ENCODE measurements at places on chromosomes 3 and 15.

GRCh38 chr15:43876872-43877271 is 50.1 kb downstream of the WDR76 start:
- no peak for DNase-seq

DNA sequence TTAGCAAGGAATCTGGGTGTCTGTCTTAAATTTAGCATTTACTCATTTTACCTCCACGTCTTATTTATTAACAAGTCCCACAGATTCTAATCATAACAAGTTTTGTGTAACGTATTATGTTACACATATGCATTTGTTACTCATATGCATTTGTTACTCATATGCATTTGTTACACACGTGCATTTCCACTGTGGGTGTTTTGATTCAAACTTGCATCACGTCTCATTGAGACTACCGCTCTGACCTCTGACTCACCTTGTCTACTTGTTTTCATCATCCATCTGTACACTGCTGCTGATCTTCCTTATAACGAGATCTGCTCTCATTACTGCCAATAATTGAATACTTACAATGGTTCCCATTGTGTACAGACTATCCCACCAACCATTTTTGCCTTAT is 1141.4 kb downstream of the TBL1XR1 start:
- DNase-seq, result no peak

DNA sequence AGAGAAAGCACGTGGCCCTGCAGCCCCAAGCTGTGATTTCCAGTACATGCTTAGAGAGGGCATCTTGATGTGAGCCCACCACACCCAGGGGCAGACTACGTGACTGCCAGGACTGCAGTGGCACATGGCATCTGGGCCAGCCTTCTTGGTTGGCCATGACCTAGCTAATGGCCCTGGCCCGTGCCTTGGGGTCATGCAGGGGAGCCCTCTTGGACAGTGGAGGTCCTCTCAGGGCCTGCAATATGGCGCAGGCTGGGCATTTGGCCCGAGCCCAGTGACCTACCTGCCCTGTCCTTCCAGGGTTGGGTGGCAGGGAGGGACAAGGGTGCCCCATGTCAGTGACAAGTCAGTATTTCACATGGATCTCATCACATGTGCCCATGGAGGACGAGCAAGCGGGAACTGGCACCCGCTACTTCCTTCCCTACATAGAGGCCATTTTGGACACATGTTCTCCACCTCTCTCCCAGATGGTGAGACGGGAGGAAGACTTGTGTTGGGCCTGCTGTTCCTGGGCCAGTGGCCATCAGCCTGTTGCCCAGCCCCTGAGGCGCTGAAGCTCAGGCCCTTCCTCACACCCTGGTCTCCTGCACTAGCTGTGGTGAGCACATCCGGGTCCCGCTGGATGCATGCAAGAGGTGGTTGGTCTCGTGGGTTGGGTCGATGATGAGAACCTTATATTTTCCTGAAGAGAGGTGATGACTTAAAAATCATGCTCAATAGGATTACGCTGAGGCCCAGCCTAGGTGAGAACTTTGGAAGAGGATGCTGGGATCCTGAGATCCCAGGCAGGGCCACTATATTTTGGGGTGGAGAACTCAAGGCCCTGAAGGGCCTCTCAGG is 195.6 kb downstream of the UBE3A start:
- DNase-seq, result no peak

DNA sequence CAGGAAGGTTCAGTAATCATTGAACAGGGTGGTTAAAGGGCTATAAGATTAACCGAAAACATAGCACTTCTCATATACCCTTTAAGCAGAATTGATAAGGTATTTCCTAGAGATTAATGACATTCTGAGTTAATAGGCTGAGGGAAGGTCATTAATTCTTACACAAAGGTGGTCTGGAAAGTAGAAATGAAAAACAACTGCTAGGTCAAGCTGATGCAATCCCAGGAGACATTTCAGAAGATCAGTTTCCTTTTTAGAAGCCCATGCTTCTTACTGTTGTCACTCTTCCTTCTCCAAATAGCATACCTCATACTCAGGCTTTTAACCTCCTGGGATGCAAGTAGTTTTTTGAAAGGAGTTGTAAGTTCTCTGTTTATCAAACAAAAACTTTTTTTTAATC is 8.8 kb downstream of the FILIP1L start:
- DNase-seq, result peak; percentile 53

GRCh38 chr15:59998305-59998949 is 5.7 kb upstream of the FOXB1 start:
- DNase-seq, result no peak

- no peak for DNase-seq
Observed at GRCh38 chr15:78077053-78077870, at the start of gene TBC1D2B. Gene TBC1D2B, minus strand, starts transcription at chr15:78077711. Its CDS starts 59 bp downstream, at chr15:78077652.

GRCh38 chr3:171508676-171509075 is 48.5 kb upstream of the TNIK start:
- DNase-seq, result no peak

GRCh38 chr3:125055331-125055912 is 375 bp downstream of the HEG1 start:
- no peak for DNase-seq

- DNase-seq, result peak; percentile 57
Observed at GRCh38 chr3:37198996-37199395, 24.6 kb upstream of the LRRFIP2 start.

DNA sequence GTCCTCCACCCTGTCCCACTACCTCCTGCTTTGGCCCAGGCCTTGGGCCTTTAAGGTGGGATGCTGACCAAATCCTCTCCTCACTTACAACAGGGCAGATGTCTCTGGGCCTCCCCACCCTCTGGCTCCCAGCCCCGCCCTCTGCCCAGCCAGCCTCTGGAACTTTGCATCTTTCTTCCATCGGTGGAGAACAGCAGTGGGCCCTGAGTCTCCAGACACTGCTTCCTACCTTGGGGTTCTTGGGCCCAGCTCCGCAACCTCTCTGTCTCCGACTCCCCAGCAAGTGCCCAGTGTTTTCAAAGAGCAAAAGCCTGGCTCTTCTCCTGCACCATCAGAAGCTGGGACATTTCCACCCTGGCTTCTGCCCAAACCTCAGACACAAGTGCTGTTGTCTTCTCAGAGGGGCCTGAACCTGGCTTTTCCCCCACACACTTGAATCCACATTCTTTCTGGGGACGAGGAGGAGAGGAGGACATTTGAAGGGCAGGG is 33.1 kb downstream of the MRAS start:
- DNase-seq, result peak; percentile 46

DNA sequence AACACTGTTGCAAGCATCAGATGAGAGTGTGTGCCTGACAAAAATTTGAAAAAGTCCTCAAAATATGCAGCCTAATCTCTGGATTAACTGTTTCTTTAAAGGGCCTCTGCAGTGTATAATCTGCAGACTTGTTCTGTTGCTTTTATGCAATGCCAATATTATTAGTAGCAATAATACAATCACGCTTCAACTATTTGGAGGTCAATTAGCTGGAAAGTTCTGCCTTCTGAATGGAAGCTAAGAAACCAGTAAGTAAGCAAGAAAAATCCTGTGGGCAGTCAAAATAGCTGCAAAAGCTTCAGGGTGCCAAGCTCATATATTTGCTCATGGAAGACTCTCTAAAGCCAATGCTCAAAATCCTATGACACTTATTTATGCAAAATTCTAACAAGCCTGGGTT is 153.2 kb upstream of the NR2F2 start:
- peak; percentile 45 for DNase-seq

- DNase-seq, result no peak
Observed at GRCh38 chr3:117618462-117618861, 908.9 kb downstream of the TUSC7 start.

DNA sequence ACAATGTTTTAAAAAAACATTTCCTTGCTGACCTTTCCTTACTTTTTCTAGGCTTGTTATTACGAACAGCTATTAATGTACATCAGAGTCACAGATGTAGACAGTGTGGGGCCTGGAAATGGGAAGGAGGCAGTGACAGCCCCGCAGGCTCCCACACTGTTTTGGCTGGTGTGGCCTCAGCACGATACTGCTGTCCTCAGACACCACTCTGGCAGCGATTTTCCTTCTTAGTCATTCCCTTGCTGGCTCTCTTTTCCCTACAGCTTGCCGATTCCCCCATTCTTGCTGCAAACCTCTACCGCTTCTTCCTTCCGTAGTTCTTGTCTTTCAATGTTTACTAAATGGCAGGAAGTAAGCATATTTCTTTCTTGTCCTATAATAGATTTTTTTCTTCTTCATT is 113.1 kb downstream of the ABI3BP start:
- DNase-seq, result no peak

- peak; percentile 18 for DNase-seq
Observed at GRCh38 chr3:14297784-14298236, 104.6 kb upstream of the SLC6A6 start.

DNA sequence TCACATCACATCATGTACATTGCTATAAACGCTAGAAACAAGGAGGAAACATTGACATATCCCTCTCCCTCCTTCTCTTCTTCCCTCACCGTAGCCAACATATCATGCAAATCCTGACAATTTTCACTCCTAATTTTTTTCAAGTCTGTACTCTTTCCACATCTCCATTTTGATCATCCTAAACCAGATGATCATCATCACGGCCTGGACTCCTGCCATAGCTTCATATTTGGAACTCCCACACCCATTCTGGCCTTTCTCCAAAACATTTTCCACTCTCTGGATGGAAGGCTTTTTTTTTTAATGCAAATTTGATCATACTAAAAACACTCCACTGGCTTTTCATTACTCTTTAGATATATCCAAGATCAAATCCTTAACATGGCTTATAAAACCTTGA is 248.0 kb upstream of the CNTN3 start:
- DNase-seq, result no peak

DNA sequence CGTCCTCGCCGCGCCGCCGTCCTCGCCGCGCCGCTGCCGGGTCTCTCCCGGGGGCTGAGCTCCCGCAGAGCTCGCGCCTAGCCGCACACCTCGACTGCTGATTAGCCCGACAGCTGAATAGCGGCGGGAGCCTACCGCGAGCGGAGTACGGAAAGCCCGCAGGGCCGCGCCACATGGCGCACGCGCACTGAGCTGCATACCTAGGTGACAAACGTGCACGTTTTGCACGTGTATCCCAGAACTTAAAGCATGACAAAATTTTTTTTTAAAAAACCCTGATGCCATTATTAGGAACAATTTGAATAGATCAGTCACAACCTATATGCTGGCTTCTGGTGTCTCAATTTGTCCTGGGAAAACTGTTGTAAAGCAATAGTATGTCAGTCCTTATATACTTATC is at the start of gene GOLGA8A:
TSS of gene GOLGA8A (minus strand) at position 122 of the 400 bp plus-strand sequence. CDS start 48,117 bp downstream, outside the sequence.
- DNase-seq, result peak; percentile 49

GRCh38 chr15:27473845-27474244 is 502.9 kb downstream of the GABRG3 start:
- DNase-seq, result no peak

DNA sequence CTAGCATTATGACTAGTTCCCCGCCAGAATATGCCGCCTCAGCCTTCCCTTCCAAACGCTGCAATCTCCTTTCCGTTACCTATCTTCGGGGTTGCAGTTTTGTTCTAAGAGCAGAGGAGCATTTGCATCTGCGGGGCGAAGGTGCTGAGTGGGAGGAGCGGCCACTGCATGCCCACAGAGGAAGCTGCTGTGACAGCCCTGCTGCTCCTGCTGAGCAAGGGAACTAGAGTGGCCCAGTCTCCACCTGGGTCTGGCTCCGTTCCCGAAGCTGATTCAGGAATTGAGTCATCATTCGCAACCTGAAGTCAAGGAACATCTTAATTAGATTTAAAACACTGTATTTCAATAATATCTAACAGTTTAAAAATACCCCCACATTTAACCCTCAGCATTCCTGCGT is 98.2 kb upstream of the TJP1 start:
- no peak for DNase-seq

- no peak for DNase-seq
Observed at GRCh38 chr3:4693620-4694019, 200.5 kb downstream of the ITPR1 start.

GRCh38 chr3:164416491-164417222 is 661.6 kb downstream of the SI start:
- DNase-seq, result peak; percentile 1

GRCh38 chr3:148957586-148957985 is 33.8 kb upstream of the GYG1 start:
- peak; percentile 17 for DNase-seq

GRCh38 chr3:140927279-140928069 is 14.2 kb upstream of the SLC25A36 start:
- no peak for DNase-seq

DNA sequence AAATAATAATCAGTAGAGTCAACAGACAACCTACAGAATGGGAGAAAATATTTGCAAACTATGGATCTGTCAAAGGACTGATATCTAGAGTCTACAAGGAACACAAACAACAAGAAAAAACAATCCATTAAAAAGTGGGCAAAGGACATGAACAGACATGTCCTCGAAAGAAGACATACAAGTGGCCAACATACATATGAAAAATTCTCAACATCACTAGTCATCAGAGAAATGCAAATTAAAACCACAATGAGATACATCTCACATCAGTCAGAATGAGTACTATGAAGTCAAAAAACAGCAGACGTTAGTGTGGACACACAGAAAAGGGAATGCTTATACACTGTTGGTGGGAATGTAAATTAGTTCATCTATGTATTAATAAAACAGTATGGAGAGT is 33.7 kb downstream of the SLC2A2 start:
- peak; percentile 71 for DNase-seq

DNA sequence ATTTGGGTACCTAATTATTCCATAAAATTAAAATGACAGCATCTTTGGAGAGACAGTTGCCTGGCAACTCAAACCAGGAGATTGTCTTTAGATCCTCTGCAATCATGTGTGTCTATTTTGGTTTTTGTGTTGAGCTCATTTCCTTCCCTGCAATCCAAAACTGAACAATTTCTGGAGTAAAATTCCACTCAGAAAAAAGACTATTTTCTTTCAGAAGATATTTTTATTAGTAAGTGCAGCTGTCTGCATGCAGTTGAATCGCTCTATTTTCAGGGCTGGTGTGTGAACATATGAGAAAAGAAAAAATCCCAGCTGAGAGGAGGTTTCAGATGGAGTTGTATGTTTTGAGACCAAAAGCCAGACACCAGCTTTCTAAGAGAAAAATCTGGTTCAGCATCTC is 41.9 kb upstream of the DYNC1LI1 start:
- no peak for DNase-seq

DNA sequence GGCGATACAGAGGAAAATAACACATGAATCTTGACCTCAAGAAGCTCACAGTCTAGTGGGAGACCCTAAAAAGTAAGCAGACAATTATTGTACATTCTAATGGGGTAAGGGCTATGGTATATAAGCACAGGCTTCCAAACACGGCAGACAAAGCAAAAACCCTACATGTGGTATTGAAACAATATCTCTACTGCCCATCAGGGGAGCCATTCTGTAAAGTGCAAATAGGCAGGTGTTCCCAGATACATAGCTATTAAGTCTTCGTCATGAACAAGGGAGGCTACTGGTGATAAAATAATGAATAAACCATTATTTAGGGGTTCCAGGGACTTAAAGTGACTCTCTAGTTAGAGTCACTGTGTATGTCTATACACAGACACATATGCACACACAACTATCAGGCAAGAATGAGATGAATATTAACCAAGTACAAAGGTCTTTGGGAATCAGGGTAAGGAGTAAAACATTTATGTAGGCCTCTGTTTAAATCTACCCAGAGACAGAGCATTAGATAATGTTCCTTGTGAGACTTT is 38.7 kb upstream of the ASB14 start:
- DNase-seq, result no peak

Measured in iris pigment epithelial cell (primary cell).